ENCODE measurements at places on chromosomes 1 and 21. TPM values are rescaled to one million over a fixed set of nuclear protein-coding genes. Genes with fewer than 3 reads are reported as not detected.

The GJA4 gene
- 40.6 TPM for total RNA-seq

The APCS gene
- total RNA-seq, result not detected

The LCE3D gene
- not detected for total RNA-seq

The CYB5RL gene
- 3.5 TPM for total RNA-seq

The RIMKLA gene
- not detected for total RNA-seq
